ENCODE measurements at places on chromosomes 12 and 14. TPM values are rescaled to one million over a fixed set of nuclear protein-coding genes. Genes with fewer than 3 reads are reported as not detected.

Gene GYS2
- not detected for total RNA-seq

Gene GPRC5D
- total RNA-seq = not detected

Gene ARG2
- total RNA-seq = 40.7 TPM

Gene ADCY4
- 3.1 TPM for total RNA-seq

Gene DHRS2
- total RNA-seq = not detected

Gene APPL2
- total RNA-seq = 94.2 TPM

Gene CEBPE
- total RNA-seq = not detected

Gene SIRT4
- total RNA-seq = 2.2 TPM

Gene MMP19
- total RNA-seq = not detected

Gene COCH
- 36.9 TPM for total RNA-seq

Gene RFX4
- 9.4 TPM for total RNA-seq

Gene EFCAB11
- total RNA-seq = 7.2 TPM

Data from parietal lobe (tissue), 2 donors.